ENCODE measurements at places on chromosomes 12 and 14. TPM values are rescaled to one million over a fixed set of nuclear protein-coding genes. Genes with fewer than 3 reads are reported as not detected.

GRCh38 chr12:91326058-91327027 lies 143.7 kb upstream of the DCN start:
- H3K4me3 ChIP-seq: no peak overlapping the region
- no peaks in the 10 kb centered on the region for H3K27me3 ChIP-seq
- H3K27ac ChIP-seq: peak overlapping the region; percentile 41
- DNase-seq: peak; percentile 66

DNA sequence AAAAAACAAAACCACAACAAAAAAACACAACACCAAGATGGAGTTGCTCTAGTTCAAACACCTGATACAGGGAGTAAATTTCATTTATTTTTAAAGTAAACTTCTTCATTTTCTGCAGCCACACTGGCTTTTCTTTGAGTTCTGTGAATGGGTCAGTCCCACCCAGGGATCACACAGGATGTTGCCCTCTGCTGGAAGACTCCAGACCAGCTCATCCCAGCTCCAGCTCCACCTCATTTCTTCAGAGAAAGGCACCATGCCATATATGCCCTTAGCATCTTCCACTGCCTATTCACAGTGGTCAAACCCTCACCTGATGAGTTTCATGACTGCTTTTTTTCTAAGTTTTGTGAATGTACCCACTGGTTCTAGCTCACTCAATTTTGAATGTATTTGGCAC lies 8.0 kb downstream of the GLIPR1 start:
- H3K27ac ChIP-seq: no peak overlapping the region
- H3K4me1 ChIP-seq: no peaks in the 10 kb centered on the region

DNA sequence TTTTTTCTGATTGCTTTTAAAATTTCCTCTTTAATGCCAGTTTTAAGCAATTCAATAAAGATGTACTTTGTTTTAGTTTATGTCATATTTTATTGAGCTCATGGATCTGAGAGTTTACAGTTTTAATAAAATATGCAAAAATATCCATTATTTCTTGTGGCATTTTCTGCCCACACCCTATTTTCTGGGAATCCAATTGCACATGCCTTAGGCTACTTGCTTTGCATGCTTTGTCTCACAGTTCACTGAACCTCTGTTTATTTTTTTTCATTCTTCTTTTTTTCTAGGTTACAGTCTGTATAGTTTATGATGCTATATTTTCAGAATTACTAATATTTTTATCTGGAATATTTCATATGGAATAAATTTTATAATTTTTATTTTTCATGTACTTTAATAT lies 1258.0 kb downstream of the FSCB start:
- DNase-seq: no peak
- H3K27ac ChIP-seq: no peak overlapping the region
- no peaks in the 10 kb centered on the region for H3K27me3 ChIP-seq
- no peaks in the 10 kb centered on the region for H3K4me1 ChIP-seq
- no peak overlapping the region for H3K4me3 ChIP-seq

Gene NID2
- total RNA-seq: 27.3 TPM

Gene NCOR2
- 99.1 TPM for total RNA-seq

Gene KRT86
- total RNA-seq: not detected

DNA sequence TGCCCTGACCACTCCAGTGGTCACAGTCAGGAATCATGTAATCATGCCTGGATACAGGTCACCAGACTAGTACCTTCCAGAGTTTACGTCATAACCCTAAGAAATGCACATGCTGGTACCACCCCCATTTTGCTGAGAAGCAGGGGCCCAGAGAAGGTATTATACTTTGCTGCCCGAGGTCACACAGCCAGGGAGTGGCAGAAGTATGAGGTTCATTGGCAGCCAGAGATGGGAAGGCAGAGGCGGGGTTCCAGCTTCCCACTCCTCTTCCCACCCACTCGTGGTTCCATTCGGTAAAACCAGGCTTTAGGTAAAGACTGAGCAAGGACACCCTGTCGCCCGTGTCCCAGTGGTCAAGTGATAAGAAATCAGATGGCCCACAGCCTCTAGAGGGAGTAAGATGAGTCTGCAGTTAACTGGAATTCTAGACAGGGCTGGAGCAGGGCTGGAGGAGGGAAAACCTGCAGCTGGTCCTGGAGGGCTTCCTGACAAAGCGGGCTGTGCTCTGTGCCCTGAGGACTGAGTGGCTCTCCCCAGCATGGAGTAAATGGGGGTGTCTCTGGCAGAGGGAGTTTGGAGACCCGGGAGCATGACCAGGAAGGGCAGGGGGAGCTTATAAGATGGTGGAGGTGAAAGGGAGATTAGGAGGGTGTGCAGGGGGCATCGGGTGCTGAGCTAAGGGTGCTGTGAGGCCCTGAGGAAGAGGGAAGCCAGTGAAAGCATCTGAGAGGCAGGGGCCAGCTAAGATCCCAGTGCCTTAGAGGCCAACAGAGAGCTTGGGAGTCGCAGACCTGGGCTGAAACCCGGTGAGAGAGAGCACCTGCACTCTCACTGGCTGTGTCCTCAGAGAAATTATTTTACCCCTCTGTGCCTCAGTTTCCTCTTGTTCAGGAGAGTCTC lies 5.7 kb downstream of the FAM222A start:
- no peak for DNase-seq
- no peak overlapping the region for H3K4me3 ChIP-seq
- no peaks in the 10 kb centered on the region for H3K36me3 ChIP-seq
- peaks cover 79% of the 10 kb centered on the region for H3K4me1 ChIP-seq
- peaks cover 7% of the 10 kb centered on the region for H3K27me3 ChIP-seq

- peak overlapping the region; percentile 96 for H3K27ac ChIP-seq
- H3K4me1 ChIP-seq: peaks cover 81% of the 10 kb centered on the region
- H3K36me3 ChIP-seq: peaks cover 5% of the 10 kb centered on the region
Observed at GRCh38 chr14:77103951-77104350, 5.9 kb downstream of the CIPC start.

GRCh38 chr14:57573173-57573572 lies 79.5 kb upstream of the CCDC198 start:
- no peak overlapping the region for H3K4me3 ChIP-seq
- H3K4me1 ChIP-seq: no peaks in the 10 kb centered on the region
- no peak overlapping the region for H3K27ac ChIP-seq
- H3K36me3 ChIP-seq: no peaks in the 10 kb centered on the region
- H3K27me3 ChIP-seq: no peaks in the 10 kb centered on the region

Gene ADAMTS20
- total RNA-seq: not detected

Gene IAPP
- total RNA-seq: not detected

GRCh38 chr14:99231850-99232713 lies 39.9 kb downstream of the BCL11B start:
- no peak overlapping the region for H3K4me3 ChIP-seq
- no peak overlapping the region for H3K27ac ChIP-seq
- peaks cover 7% of the 10 kb centered on the region for H3K4me1 ChIP-seq
- DNase-seq: no peak
- H3K27me3 ChIP-seq: peaks cover 29% of the 10 kb centered on the region

DNA sequence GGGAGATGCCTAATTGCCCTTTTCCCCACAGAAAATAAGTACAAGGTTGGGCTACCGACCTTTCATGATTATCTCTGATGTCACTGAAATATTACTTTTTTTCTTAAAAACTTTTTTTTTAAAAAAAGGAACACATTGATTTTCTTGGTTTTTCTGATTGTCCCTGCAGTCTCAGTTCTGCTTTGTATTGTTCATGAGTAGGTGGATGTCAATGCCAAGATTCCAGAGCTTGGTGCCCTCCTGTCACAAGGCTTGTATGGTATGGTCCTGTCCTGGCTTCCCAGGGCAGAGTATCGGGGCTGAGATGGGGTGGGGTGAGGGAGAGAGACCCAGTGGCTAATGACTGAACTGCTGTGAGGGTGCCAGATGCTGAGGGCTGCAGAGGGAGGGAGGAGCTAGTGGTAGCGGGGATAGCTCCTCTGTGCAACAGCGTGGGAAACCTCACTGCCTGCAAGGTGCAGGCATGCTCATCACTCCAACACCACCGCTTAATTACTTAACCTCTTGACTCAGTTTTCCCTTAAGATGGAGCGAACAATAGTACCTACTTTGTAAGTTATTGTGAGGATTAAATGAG lies 4.4 kb upstream of the CTDSP2 start:
- no peaks in the 10 kb centered on the region for H3K36me3 ChIP-seq
- no peaks in the 10 kb centered on the region for H3K27me3 ChIP-seq

DNA sequence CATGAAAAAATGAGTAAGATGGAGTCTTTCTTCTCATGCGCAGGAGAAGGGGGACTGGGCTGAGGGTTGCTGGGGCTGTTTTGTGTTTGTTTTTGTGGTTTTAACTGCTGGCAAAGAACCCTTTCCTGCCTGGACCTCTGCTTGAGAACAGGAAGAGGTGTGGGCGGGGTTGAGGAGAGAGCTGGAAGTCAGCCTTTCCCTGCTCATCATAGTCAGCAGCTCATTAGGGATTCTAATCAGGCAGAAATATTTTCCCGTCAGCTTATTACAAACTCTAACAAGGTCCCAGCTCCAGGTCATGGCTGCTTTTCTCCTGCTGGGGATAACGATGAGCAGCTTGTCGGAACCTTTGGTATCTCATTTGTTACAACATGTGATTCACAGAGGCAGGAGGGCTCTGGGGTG lies 185.0 kb upstream of the NRXN3 start:
- no peak overlapping the region for H3K27ac ChIP-seq
- H3K4me1 ChIP-seq: peaks cover 7% of the 10 kb centered on the region
- H3K4me3 ChIP-seq: no peak overlapping the region
- H3K36me3 ChIP-seq: no peaks in the 10 kb centered on the region
- no peak for DNase-seq
- peaks cover 10% of the 10 kb centered on the region for H3K27me3 ChIP-seq

DNA sequence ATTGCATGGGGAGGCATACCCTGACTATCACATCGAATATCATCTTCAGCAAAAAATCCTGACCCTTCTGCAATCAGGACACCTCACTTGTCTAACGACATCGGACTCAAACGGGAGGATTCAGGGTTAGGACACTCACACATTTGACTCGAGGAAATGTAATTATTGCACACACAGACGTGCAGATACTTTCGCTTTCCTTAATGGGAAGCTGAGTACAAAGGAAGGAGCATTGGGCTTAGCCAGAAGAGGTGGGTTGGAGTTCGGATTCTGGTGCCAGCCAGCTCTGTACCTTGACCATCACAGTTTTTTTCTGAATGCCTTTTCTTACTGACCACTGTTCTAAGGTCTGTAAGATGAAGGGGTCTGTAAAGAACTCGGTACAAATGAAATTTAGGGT lies 260.4 kb downstream of the GALC start:
- H3K4me3 ChIP-seq: no peak overlapping the region
- no peaks in the 10 kb centered on the region for H3K4me1 ChIP-seq
- H3K27ac ChIP-seq: no peak overlapping the region
- no peak for DNase-seq

GRCh38 chr14:54706769-54707168 lies 139.8 kb downstream of the SAMD4A start:
- H3K36me3 ChIP-seq: peaks cover 7% of the 10 kb centered on the region
- H3K4me3 ChIP-seq: no peak overlapping the region
- H3K4me1 ChIP-seq: no peaks in the 10 kb centered on the region
- no peaks in the 10 kb centered on the region for H3K27me3 ChIP-seq
- no peak for DNase-seq
- H3K27ac ChIP-seq: no peak overlapping the region

Gene FAM222A
- 1.1 TPM for total RNA-seq

Gene CLEC2A
- not detected for total RNA-seq

GRCh38 chr14:103488960-103489359 lies 33.7 kb downstream of the CKB start:
- H3K4me1 ChIP-seq: no peaks in the 10 kb centered on the region
- no peak overlapping the region for H3K4me3 ChIP-seq
- H3K36me3 ChIP-seq: peaks cover 75% of the 10 kb centered on the region
- no peak overlapping the region for H3K27ac ChIP-seq

GRCh38 chr12:94127239-94128131 lies 20.9 kb upstream of the PLXNC1 start:
- no peak for DNase-seq
- no peak overlapping the region for H3K4me3 ChIP-seq
- H3K27me3 ChIP-seq: no peaks in the 10 kb centered on the region
- H3K4me1 ChIP-seq: no peaks in the 10 kb centered on the region

GRCh38 chr12:46292754-46293402 lies 24.0 kb upstream of the SLC38A1 start:
- no peaks in the 10 kb centered on the region for H3K4me1 ChIP-seq
- DNase-seq: no peak
- no peaks in the 10 kb centered on the region for H3K36me3 ChIP-seq
- H3K4me3 ChIP-seq: no peak overlapping the region
- H3K27me3 ChIP-seq: no peaks in the 10 kb centered on the region

Gene GLIPR1L1
- total RNA-seq: not detected

Gene C14orf39
- 0.16 TPM for total RNA-seq

DNA sequence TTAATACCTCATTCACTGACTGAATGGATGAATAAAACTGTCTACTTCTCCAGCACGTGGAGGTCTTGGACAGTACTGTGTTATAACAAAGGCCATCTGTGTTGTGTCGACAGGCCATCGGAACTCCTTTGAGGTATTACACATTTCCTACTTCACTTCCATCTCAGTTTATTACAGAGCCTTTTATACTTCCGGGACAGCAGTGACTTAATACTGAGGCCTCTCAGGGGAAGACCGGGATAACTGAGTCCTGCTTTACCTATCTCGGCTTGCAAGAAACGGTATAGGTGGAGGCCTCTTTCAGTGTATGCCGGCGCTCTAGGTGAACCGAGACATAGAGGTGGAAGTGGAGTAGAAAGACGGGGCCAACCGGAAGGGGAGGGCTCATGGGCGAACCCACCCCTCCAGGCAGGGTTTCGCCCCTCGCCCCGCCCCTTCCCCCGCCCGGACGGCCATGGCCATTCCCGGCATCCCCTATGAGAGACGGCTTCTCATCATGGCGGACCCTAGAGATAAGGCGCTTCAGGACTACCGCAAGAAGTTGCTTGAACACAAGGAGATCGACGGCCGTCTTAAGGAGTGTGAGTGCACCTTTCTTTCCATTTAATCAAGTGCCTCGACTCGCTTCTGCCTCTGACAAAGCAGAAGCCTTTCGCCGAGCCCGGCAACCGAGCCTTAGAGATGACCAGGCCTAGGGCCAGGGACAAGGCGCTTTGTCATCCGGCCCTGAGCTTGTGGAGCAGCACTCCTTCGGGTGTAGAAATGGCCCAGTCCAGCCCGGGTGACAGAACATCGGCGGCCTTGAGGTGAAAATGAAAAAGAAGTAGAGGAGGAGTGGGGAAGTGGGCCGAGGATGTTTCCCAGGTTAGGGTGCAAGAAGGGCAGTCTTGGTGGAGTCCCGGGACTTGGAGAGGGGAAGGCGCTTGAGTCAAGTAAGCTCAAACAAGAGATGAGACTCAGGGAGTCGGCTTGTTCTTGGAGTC lies at the start of gene PSMC6:
Gene PSMC6 (plus strand): TSS at position 477 of the 983 bp plus-strand sequence. CDS start 20 bp downstream, at position 497.
- peak; percentile 96 for DNase-seq
- H3K27ac ChIP-seq: peak within 1 kb of the TSS; percentile 86
- peaks cover 36% of the 10 kb centered on the region for H3K36me3 ChIP-seq
- peaks cover 29% of the 10 kb centered on the region for H3K4me1 ChIP-seq
- no peaks in the 10 kb centered on the region for H3K27me3 ChIP-seq
- H3K4me3 ChIP-seq: peak within 1 kb of the TSS; percentile 69
